ENCODE measurements at places on chromosomes 16 and 17.

GRCh38 chr16:77738706-77739558, 16.6 kb downstream of the NUDT7 start:
- DNase-seq = no peak

DNA sequence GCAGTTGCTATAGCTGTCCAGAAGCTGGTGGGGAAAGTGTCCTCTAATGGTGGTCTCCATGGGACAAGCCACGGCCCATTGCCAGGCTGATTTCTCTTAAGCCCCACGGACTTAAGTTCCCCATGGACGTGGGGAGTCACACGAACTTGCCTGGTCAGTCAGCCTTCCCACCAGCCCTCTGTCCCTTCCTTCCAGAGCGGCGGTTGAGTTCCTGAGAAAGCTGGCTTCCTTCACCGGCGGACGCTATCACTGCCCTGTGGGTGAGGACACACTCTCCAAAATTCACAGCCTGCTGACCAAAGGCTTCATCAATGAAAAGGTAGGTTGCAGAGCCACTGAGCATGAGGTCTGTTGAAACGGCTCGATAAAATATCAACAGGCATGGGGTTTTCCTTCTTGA, 10.0 kb upstream of the SDR42E2 start:
- no peak for DNase-seq

DNA sequence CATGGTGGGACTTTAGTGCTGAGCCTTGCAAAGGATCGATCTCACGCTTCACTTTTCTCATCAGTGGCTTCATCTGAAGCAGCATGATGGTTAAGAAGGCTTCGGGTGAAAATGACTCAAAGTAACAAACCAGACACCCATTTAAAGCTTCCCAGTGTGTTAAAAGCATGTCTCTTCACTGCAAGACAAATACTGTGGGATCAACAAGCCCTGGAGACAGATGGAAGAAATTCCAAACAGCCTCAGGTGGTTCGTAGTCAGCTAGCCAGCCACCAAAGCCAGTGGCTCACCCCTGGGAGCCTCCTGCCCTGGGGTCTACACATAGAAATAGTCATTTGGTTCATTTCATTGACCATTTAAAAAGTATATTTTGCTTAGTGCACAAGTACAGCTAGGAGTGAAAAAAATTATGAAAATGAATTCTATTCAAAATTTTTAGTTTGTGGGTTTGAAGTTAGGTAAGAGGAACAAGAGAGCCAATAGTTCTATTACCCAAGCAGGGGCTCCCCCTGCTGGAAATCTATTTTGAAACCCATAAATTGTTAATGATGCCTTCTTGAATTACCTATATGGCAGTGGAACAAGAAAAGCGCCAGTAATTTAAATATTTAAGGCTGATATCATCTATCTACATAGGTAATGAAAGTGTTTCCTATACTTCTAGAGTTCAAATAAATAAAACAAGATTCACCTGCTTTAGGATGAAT, 51.6 kb downstream of the PMP22 start:
- DNase-seq = peak; percentile 3

DNA sequence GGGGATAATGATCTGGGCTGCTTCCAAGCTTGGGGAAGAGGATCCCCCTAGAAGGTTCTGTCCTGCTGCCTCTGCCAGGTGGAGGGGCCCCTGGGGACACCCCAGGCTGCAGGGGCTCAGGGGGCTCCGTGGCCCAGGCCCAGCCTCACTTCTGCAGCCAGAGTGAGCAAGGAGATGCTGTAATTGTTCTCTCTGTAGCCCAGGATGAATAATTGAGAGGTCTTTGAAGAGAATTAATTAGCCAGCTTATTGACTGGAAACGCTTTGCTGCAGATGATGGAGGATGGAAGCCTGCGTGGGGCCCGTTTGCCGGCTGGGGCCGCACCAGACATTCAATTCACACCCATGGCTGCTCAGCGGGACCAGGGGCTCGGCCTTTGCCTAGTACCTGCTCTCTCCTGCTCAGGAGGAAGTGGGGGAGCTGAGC, 38.5 kb downstream of the TMEM235 start:
- DNase-seq = no peak

GRCh38 chr17:69061721-69062556, 1.2 kb upstream of the ABCA9 start:
- no peak for DNase-seq

GRCh38 chr17:74779948-74780400, 3.8 kb upstream of the NAT9 start:
- DNase-seq = no peak

GRCh38 chr17:77959926-77960521, 1.5 kb downstream of the TNRC6C start:
- peak; percentile 86 for DNase-seq

GRCh38 chr17:56440419-56440818, 153.1 kb upstream of the NOG start:
- DNase-seq = no peak

DNA sequence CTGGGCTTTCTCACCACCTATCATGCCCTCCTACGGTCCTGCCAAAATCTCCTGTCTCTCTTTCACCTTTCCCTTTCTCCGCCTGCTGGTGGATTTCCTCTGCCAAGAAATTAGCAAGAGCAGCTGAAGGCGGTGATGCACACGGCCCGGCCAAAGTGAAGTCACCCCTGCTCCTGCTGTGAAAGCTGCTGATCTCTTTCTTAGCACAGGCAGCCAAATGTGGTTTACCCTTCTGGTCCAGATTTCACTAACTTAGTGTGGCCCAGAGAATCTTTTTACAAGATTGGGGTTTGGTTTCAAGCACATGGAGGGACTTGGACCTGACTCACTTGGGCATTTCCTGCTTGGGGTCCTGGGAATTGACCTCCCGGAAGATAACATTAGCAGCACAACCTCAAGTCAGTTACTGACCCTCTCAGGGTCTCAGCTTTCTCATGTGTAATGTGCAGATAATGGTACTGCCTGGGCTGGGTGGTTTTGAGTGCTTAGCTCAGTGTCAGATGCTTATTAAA, 155.7 kb downstream of the SOCS1 start:
- DNase-seq = peak; percentile 23

GRCh38 chr17:63973930-63974593, 1.3 kb upstream of the SCN4A start:
- DNase-seq = peak; percentile 57

DNA sequence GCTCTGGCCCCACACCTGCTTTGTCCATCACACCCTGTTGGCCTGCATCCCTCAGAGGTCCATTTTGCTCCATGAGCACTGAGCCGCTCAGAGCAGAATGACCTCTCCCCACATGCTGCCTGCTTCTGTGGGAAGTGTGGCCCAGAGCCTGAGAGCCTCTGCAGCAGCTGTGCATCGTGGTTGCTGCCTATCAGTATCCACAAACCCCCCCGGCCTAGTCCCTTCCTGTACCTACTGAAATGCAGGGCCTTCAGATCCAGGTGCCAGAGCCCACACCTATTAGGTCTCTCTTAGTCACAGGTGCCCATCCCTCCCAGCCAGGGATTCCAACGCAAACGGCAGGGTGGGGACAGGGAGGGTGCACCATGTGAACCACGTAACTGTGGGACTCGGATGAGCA, 16.6 kb upstream of the TRPV3 start:
- no peak for DNase-seq

DNA sequence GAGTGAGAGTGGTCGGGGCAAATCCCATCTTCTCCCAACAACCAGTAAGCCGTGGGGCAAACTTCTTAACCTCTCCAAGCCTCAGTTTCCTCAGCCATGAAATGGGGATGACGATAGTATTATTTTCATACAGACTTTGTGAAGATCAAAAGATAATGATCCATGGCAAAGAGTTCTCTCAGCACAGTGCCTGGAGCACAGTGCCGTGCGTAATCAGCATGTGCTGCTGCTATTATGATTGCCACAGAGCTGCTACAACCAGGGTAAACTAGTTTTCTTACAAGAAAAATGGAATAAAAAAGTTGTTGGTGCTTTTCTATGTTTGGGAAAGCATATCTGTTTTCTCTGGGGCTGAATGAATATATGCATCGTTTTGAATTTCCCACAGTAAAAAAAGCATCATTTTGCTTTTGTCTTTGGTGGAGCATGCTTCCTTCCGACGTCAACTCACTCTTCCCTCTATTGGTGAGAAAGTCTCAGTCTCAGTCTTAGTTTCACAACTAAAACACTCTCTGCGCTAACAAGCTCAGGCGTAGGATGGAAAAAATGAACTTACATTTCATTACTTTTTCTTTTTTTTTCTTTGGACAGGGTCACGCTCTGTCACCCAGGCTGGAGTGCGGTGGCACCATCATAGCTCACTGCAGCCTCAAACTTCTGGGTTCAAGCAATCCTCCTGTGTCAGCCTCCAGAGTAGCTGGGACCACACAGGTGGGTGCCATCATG, 37.2 kb downstream of the CDK5R1 start:
- no peak for DNase-seq

DNA sequence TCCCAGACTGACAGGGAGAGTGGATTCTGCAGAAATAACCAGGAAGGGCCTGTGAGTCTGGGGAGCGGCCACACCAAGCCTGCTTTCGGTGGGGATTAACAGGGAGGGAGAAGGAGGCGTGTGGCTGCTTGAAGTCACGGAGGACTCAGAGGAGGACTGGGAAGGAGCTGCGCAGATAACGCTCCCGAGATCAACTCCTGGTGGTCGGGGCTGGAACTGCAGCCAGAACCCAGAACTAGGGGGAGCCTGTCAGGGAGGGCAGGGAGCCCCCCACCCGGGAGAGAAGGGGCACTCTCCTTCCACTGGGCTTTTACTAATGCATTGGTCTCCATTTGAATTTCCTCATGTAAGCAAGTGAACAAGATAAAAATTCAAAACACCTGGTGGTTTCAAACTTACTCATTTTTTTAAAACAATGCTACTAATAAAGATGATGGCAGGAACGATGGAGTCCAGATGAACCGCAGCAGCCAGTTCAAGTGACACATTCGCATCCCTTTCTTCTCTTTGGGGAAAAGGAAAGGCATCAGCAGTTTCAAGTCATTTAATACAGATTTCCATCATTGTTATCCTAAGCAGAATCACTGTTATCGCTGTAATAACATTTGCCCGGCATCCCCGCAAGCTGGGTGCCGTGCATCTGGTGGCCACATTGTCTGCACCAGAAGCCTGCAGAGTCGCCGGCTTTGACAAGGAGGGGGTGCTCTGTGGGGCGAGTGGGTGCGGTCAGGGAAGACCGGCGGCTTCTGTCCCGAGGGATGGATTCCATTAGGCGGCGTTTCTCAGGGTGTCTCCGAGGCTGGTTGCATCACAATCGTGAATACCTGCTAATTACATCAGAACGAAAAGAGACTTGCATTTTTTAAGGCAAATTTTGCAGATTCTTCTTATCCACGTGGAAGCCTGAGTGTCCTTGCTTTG, 183.0 kb downstream of the FOXL1 start:
- no peak for DNase-seq

DNA sequence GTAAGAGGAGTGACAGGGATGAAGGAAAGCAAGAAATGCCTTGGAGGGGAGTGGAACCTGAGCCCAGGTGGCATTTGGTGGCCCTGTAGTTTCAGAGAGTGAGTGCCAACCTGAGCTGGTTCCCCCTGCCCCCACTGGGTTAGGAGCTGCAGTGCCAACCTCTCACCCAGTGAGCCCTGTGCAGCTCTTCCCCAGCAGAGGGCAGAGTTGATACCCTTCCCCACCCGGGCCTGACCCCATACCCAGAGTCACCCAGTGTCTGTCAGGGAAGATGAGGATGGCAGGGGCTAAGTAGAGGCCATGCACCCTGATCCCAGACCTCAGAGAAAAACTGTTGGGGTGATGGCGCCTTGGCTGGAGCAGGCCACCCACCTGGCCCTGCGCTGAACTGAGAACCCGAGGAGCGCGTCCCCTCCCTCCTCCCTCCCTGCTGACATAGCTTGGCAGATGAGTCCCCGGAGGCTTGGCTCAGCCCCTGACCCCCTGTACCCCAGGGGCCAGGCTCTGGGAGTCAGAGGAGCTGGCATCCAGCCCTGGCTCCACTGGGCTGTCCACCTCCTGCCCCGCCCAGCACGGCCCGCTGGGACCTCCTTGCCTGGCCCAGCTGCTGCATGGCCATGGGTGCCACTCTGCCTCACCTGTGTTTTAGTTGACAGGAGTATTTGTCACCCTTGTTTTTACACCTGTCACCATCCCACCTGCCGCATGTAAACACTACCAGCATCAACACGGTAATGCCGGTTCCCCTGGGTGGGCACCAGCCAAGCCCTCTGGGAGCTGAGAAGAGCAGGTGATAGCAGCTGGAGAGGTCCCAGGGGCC, 113.9 kb downstream of the AMFR start:
- DNase-seq = no peak

GRCh38 chr17:1347589-1348323, 52.3 kb downstream of the YWHAE start:
- DNase-seq = no peak

DNA sequence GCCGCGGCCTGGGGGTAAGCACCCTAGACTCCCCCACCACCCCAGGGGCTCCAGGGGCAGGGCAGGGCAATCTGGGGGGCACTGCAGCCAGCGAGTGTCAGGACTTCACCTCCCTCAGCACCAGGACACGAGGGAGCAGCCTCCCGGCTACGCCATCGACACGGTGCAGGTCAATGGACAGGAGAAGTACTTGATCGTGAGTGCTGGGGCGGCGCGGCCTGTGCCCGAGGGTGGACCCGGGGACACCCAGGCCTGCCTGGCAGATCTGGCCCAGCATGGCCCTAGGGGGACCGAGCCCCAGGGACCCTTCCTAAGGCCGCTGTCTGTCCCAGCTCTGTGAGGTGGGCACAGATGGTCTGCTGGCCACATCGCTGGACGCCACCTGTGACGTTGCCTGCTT, 3.1 kb upstream of the RHBDL1 start:
- DNase-seq = no peak

DNA sequence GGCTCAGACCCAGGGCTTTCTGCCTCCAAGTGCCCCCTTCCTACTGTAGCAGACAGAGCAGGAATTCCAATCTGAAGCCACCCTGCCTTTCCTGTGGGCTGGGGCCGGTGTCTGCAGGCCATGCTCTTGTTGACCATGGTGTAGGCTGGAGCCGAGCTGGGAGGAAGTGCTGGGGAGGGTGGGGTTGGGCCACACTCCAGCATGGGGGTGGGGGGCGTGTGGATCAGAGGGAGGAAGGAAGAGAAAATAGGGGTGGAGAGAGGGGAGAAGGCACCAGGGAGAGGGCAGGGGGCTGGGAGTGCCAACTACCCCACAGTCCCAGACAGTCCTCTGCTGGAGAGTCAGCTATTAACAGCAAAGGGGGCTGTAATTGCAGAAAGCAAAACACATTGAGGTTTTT, 54.3 kb upstream of the JPH3 start:
- DNase-seq = no peak

DNA sequence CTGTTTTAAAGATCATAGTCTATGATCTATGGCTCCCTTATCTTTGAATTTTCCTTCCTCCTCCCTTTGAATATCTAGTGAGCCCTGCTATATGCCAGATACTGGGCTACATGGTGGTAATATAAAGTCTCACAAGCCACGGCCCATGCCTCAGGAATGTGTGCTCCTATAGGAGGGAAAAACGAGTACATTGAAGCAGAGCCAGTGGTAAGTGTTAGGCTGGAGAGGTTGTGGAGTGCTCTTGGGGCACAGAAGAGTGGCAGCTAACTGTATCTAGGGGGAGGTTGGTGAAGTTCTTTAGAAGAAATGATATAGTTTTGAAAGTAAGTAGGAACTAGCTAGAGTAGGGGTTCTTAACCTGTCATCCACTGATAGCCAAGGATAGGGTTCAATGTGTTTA, 105.8 kb upstream of the PMFBP1 start:
- no peak for DNase-seq
